ENCODE measurements at places on chromosomes 1 and 21. TPM values are rescaled to one million over a fixed set of nuclear protein-coding genes. Genes with fewer than 3 reads are reported as not detected.

The LTN1 gene
- total RNA-seq, result 40.1 TPM

DNA sequence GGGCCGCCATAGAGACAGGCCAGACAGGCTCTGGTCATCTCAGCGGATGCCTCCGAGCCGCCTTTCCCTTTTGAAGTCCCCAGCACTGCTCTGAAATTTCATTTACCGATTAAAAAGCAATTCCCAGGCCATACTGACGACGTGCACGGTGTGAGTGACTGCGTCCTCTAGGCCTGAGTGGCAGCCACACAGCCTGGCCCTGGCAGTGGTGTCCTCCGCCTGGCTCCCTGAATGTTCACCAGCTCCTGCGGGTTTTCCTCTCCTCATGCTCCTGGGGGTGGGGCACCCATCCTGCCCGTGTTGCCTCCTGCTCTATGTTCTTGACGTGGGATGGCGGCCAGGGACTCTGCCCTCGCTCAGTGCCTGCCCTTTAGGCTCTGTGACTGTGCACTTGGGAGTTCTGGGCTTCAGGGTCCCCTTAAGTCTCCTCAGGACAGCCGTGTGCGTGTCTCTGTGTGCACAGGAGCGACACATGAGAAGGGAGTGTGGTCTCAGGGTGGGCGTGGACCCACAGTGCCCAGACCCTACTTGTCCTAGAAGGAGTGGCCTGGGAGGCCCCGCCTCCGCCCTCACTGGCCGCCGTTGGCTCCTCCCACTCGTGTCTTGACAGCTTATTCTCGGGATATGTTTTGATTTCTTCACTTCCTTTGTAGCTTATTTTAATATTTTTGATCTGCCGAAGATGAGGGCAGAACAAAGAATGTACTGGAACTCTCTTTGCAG is 3.6 kb downstream of the SKI start:
- DNase-seq, result peak; percentile 78
- peak overlapping the region; percentile 81 for H3K27ac ChIP-seq
- peaks cover 44% of the 10 kb centered on the region for H3K4me1 ChIP-seq
- peaks cover 5% of the 10 kb centered on the region for H3K36me3 ChIP-seq

GRCh38 chr1:99751877-99752504 is 14.4 kb downstream of the FRRS1 start:
- peak overlapping the region; percentile 11 for H3K27ac ChIP-seq
- H3K4me3 ChIP-seq, result no peak overlapping the region
- no peaks in the 10 kb centered on the region for H3K36me3 ChIP-seq
- peaks cover 83% of the 10 kb centered on the region for H3K4me1 ChIP-seq
- H3K27me3 ChIP-seq, result no peaks in the 10 kb centered on the region

- H3K4me3 ChIP-seq, result no peak overlapping the region
- DNase-seq, result no peak
- H3K36me3 ChIP-seq, result no peaks in the 10 kb centered on the region
- H3K27me3 ChIP-seq, result peaks cover 13% of the 10 kb centered on the region
Observed at GRCh38 chr1:36567601-36568341, 85.1 kb upstream of the CSF3R start.

GRCh38 chr1:12376236-12377045 is 146.6 kb downstream of the VPS13D start:
- no peaks in the 10 kb centered on the region for H3K27me3 ChIP-seq
- no peak overlapping the region for H3K4me3 ChIP-seq
- peaks cover 37% of the 10 kb centered on the region for H3K4me1 ChIP-seq
- no peak for DNase-seq
- peak overlapping the region; percentile 14 for H3K27ac ChIP-seq

DNA sequence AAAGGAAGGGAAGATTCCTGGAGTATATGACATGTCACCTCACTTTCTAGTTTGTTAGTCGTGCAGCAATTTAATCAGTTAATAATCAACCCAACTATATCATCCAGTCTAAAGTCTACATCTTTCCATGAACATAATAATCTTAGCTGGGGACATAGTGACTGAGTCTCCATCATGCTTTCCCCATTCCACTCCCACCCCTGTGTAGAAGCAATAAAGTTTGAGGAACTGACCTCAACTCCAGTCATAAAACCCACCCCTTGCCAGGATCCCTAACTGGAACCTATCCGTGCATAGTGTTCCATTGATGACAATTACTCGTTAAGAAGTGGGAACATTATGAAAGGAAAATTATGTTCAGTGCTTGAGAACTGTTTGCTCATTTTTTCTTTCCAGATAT is 48.9 kb upstream of the MROH9 start:
- no peaks in the 10 kb centered on the region for H3K4me1 ChIP-seq
- H3K27ac ChIP-seq, result no peak overlapping the region
- no peaks in the 10 kb centered on the region for H3K27me3 ChIP-seq

DNA sequence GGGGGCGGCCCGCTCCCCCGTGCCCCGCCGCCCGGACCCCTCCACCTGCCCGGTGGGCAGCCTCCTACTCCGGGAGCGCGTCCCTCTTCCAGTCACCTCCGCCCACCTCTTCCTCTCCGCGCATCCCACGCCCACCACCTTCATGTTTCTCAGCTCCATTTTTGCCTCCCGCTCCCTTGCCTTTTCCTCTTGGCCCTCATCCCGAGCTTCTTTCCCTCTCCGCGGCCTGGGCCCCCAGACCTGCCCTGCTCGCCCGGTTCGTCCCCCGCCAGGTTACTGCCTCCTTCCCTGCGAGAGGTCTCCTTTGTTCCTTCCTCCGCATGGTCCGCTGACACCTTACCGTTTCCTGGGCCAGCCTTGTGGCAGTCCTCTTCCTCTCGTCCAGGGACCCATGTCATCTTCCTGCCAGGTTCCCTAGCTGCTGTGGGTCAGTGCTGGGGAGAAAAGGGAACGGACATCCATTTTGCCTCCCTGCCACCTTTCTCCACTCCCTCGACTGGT is 563 bp downstream of the QSOX1 start:
- H3K36me3 ChIP-seq, result no peaks in the 10 kb centered on the region
- peaks cover 63% of the 10 kb centered on the region for H3K4me1 ChIP-seq
- no peak for DNase-seq
- H3K4me3 ChIP-seq, result peak overlapping the region; percentile 61

The SGIP1 gene
- total RNA-seq, result not detected

DNA sequence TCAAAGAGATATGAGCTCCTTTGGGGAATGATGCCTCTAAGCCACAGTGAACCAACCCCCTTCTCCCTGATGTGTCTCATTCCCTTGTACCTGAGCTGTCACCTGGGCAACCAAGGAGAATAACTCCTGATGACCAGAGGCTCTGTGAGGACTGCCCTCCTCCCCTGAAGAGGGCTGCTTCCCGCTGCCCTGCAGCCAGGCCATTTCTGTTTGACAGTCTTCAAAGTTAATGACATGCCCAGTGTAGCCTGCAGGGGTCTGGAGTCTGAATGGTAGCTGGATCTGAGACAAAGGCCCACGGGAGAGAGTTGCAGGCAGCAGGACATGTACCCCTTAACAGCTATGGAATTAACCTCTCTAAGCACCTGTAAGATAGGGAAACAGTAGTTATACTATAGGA is 3.4 kb upstream of the SLFNL1 start:
- DNase-seq, result no peak
- no peaks in the 10 kb centered on the region for H3K27me3 ChIP-seq
- peaks cover 3% of the 10 kb centered on the region for H3K36me3 ChIP-seq
- H3K4me3 ChIP-seq, result no peak overlapping the region
- peaks cover 15% of the 10 kb centered on the region for H3K4me1 ChIP-seq
- no peak overlapping the region for H3K27ac ChIP-seq

- no peak overlapping the region for H3K4me3 ChIP-seq
- no peaks in the 10 kb centered on the region for H3K27me3 ChIP-seq
- H3K27ac ChIP-seq, result no peak overlapping the region
- peaks cover 6% of the 10 kb centered on the region for H3K4me1 ChIP-seq
Observed at GRCh38 chr1:171610385-171610784, 11.7 kb upstream of the MYOCOS start.
